ENCODE measurements at places on chromosomes 2 and 18. TPM values are rescaled to one million over a fixed set of nuclear protein-coding genes. Genes with fewer than 3 reads are reported as not detected.

DNA sequence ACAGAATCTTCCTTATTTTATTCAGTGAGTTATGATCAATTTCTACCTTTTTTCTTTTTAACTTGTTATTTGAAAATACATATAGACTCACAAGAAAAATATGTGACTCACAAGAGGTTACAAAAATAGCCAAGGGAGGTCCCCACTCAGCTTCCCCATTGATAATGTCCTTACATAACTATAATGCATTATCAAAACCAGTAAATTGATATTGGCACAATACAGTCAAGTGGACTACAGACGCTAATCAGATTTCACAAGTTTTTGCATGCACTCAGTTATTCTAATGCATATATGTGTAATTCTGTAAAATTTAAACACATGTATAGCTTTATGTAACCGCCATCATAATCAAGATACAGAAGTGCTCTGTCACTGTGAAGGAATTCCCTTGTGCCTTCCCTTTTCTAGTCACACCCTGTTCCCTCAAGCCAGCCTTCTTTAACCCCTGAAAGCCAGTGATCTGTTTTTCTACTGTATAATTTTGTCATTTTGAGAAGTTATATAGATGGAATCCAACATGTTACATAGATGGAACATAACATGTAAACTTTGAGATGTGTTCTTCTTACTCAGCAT lies 118.4 kb downstream of the ALMS1 start:
- no peak for DNase-seq

GRCh38 chr2:189540551-189540950 lies 40.0 kb downstream of the SLC40A1 start:
- no peak for DNase-seq

Gene CYRIA
- 5.7 TPM for polyA plus RNA-seq

DNA sequence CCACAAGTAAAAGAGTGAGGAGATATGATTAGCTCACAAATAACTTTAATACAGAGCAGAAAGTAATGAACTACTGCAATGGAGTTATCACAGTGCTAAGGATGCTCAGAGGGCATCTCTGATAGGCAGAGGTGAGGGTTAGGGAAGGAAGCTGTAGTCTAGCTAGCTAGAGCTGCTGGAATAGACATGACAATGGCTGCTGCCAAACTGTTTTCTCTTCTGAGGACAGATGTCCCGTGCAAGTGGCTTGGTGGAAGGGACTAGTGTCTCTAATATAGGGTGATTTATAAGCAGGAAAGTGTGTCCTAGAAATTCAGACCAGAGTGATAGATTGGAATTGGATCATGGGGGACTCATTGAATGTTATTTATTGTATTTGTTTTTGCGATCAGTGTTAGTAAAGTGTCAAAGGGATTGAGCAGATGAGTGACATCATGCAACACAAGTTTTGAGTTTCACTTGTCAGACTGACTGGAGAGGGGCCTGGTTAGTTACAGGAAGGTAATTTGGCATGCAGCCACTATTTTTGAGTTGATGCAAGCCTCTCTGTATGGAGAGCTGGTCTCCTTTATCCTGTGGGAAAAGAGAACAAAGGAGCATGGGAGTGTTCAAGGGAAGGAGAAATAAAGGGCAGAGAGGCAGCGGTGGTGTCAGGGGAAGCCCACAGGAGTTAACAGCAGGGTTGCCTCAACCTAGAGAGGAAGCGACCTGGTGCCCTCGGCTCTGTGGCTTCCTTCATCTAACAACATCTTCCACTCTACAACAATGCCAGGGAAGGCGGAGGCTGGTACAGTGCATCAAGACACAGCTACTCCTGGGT lies 1.9 kb downstream of the CTLA4 start:
- DNase-seq = no peak

GRCh38 chr18:79524181-79525078 lies 128.7 kb downstream of the NFATC1 start:
- DNase-seq = no peak

DNA sequence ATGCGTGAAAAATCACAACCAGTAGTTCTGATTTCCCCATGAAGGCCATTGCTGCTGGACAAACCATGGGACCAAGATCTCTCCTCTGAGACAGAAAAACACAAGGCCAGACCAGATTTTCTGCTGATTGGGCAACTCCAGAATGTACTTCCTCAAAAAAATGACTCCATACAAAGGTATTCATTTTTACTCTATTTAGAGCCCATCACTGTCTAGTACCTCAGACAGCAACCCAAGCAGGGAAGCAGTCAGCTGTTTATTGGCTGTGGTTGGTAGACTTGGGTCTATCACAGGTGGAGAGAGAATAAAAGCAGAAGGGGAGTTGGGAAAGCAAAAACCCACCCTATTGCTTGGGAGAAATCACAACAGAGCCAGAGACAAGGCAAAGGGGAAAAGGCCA lies 219.9 kb downstream of the PIK3C3 start:
- DNase-seq = no peak

- peak; percentile 43 for DNase-seq
Measured at GRCh38 chr2:159202568-159203071, 83.9 kb downstream of the WDSUB1 start.

DNA sequence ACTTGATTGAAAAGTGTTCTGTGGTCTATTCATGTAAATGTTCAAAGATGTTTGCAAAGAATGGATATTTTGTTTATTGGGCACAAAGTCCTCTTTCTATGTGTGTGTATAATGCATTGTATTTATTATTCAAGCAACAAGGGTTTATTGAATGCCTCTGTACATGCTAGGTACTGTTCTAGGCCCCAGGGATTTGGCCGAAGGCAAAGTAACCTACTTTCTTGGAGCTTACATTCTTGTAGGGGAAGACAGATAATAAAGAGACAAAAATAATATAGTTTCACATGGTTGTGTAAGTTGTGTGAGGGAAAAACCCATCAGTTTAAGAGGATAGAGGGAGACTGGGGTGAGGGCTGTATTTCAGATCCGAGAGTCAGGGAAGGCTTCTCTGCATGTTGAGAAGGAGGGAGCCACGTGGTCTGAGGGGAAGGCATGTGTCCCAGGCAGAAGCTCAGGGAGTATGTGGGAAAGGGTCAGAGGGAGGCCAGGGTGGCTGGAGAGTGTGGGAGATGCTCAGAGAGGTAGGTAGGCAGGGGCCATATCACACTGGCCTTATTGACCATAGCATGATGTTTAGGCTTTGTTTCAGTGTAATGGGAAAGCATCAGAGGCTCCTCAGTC lies 40.4 kb upstream of the GPR155 start:
- no peak for DNase-seq

DNA sequence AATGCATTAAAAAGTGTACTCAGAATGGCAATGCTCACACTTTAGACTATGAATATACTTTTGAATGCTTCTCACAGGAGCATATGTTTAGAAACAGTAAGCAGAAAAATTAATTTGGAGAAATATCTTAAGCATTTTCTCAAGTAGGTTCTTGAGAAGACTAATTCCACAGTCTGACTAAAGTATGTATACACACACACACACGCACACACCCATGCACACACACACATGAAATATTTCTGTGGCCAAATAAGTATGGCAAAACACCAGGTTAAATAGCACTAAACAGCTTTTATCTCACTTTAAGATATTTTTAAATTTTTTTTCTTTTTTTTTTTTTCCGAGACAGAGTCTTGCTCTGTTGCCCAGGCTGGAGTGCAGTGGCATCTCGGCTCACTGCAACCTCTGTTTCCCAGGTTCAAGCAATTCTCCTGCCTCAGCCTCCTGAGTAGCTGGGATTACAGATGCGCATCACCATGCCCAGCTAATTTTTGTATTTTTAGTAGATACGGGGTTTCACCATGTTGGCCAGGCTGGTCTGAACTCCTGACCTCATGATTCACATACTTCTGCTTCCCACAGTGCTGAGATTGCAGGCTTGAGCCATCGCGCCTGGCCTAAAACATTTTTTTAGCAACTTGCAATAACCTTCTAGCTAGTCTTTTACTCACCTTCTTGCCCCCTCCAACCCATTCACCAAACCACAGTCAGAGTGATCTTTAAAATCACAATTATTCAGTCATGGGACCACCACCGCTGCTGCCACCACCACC lies 67.5 kb upstream of the SCG2 start:
- no peak for DNase-seq

Gene CTDP1
- polyA plus RNA-seq = 3.8 TPM

- no peak for DNase-seq
Measured at GRCh38 chr2:238456970-238457926, 30.5 kb downstream of the ASB1 start.

Gene PKDCC
- 170 TPM for polyA plus RNA-seq

Gene SLC40A1
- 215 TPM for polyA plus RNA-seq

DNA sequence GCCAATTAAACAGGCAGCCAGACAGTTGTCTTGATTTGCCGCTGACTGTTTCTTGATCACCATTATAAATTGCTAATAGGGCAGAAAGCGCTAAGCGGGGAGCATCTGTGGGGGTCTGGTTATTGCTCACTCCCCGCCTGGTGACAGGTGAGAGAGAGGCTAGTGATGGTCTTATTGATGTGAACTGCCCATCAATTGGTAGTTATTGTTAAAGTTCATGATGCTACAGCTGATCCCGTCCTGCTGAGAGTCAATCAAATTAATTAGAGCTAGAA lies 148.5 kb downstream of the LNPK start:
- DNase-seq = no peak

DNA sequence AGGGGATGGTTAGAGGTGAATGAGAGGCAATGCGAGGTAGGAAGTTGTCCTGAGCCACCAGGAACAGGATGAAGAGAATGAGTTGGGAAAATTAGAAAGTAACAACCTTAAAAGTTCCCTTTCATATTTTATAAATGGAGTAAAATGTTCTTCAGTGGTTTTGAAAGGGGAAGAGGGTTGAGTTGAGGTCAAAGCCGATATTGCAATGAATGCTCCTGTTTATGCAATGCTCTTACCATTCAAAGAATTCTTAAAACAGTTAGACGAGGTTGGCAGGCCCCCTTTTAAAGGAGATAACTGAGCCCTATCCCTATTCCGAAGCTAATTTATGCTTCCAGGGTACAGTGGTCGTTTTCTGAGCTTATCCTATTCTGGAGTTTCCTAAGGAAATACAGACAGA lies 2110.3 kb upstream of the CELF4 start:
- no peak for DNase-seq

GRCh38 chr18:45997700-45998151 lies 30.6 kb upstream of the EPG5 start:
- no peak for DNase-seq

Gene ZNF804A
- 0.32 TPM for polyA plus RNA-seq

GRCh38 chr2:171181064-171182049 lies 20.7 kb upstream of the TLK1 start:
- DNase-seq = no peak

Data from adrenal gland (tissue), 19 donors.